ENCODE measurements at places on chromosomes 11 and 22.

DNA sequence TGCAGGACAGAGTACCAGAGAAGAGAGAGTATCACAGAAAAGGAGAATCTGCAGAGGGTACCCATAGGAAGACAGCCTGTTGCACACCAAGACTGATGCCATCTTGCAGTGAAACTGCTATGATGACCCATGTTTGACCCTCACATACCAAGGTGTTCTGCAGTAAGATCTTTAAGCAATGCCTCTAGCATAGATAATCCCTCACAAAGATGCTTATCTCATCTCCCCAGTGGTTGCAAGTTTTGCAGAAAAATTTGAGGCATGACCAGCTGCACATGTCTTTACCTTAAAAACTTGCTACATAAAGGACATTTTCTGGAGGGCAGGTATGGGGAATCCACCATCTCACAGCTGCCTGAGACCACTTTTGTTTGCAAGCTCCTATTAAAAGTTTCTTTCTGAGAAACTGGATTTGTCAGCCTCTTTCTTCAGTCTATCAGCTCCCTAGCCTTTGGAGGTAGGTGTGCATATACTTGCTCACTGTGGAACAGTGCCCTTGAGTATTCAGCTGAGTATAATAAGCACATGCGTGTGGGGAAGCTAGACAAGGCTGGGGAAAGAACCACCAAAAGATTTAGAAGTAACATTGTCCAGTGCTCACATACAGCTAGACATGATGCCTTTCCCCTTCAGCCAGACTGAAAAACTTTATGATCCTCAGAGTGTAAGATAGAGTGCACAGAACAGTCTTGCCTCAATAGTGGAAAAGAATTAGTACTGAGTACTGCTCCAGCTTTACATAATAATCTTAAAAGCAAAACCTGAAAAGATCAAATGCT is 100.3 kb upstream of the TEAD1 start:
- no peak for DNase-seq

DNA sequence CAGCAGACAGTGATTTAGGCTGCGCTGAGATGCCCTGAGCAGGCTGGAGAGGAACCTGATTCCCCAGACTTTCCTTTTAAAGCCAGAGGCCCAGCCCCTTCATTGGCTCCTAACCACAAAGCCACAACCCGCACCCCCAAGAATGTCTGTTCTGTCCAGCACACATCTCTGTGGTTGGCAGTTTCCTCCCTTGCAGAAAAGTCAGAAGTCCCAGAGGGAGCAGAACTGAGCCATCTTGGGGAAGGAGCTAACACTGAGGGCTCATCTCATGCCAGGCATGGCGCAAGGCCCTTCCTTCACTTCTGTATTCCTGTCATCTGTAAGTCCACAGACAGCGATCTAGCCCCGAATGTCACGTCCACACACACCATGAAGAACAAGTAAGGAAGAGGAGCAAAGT is 97.1 kb upstream of the SYT13 start:
- no peak for DNase-seq

- DNase-seq: no peak
Measured at GRCh38 chr22:28570696-28571373, 108.8 kb downstream of the TTC28 start.

DNA sequence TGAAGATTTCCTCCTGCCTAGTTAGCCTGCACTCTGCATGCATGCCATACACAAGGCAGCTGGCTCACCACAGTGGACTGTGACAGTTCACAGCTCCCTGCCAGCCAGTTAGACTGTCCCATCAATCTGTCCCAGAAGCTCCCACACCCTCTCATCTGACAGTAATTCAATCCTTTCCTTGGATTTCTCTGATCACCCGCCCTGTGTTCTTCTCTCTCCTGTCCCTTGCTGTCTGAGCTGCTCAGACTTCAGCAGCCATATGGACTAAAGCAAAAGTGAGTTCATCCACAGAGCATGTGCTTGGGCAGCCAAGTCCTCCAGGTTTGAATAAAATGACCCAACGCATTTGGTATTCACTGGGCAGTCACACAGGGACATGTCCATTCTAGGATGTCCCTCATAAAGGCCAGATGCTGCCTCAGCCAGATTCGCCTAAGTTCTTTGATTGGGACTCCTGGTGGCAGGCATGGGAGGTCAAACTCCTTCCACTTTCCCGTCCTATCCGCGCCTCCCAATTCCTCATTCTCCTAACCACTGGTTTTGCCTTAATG is 54.5 kb upstream of the ZBTB44 start:
- peak; percentile 24 for DNase-seq

- no peak for DNase-seq
Measured at GRCh38 chr11:83008581-83008923, 63.1 kb downstream of the RAB30 start.

GRCh38 chr11:64767344-64768299 is 7.8 kb upstream of the PYGM start:
- DNase-seq: no peak

GRCh38 chr11:76850130-76850529 is 10.6 kb upstream of the ACER3 start:
- no peak for DNase-seq

- no peak for DNase-seq
Measured at GRCh38 chr11:79400717-79401330, 40.0 kb downstream of the TENM4 start.

DNA sequence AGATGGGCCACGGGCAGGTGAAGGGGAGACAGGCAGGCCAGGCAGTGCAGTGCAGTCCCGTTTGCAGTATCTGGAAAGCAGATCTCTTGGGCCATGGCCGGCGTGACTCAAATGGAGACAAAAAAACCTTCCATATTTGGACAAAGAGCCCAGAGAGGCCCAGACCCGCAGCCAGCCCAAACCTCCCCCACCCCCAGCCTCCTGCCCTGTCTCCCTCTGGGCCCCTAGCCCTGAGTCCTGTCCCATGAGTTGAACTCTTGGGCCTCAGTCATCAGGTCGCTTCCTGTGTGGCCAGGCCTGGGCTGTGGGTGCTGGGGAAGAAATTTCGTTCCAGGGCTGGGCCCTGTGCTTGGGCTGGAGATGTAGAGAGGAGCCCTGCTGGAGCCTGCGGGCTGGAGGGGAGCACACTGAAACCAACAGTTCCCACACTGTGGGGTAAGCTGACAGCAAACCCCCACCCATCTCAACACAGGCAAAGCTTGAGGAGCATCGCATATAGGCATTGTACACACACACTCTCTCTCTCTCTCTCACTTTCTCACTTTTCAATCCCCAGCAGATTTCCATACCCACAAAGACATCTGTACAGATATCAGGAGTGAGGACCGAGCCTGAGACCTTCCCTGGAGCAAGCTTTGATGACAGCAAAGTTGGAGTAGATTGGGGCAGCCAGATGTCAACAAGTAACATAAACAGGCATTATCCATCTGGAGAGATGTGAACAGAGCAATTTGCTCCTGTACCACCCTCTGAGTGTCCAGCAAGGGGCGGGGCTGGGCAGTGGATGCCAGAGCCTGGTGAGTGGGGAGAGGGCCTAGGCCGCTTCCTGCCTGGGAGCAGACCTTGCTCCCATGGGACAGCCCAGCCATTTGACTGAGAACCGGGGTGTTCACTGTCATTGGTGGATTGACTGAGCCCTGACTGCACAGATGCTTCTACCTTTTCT is 17.2 kb downstream of the ARHGEF17 start:
- DNase-seq: no peak

- no peak for DNase-seq
Measured at GRCh38 chr11:70072461-70072860, 5.7 kb upstream of the ANO1 start.

- no peak for DNase-seq
Measured at GRCh38 chr11:15106201-15106965, 8.3 kb upstream of the INSC start.

GRCh38 chr22:45318558-45319323 is 9.0 kb downstream of the FAM118A start:
- DNase-seq: no peak

GRCh38 chr11:110096496-110096895 is 3.3 kb downstream of the ZC3H12C start:
- DNase-seq: no peak

GRCh38 chr11:1310772-1311468 is 1.5 kb upstream of the TOLLIP start:
- DNase-seq: no peak

- no peak for DNase-seq
Measured at GRCh38 chr11:114187173-114187572, 109.0 kb upstream of the NNMT start.
